ENCODE measurements at places on chromosomes 1 and 21.

GRCh38 chr1:153494976-153495535 is 34.6 kb upstream of the S100A7 start:
- DNase-seq: peak; percentile 29

GRCh38 chr1:234217316-234217840 is 155.9 kb upstream of the COA6 start:
- no peak for DNase-seq

GRCh38 chr21:34887105-34887442 is 162.0 kb downstream of the RUNX1 start:
- DNase-seq: no peak

GRCh38 chr1:107975851-107976250 is 10.9 kb upstream of the VAV3 start:
- no peak for DNase-seq

- no peak for DNase-seq
Measured at GRCh38 chr1:24970926-24971875, 41.1 kb upstream of the RUNX3 start.

GRCh38 chr1:33502726-33503125 is 30.3 kb downstream of the ZSCAN20 start:
- no peak for DNase-seq

- no peak for DNase-seq
Measured at GRCh38 chr1:230067419-230067870, 407 bp downstream of the GALNT2 start.
